ENCODE measurements at places on chromosomes 1 and 21.

DNA sequence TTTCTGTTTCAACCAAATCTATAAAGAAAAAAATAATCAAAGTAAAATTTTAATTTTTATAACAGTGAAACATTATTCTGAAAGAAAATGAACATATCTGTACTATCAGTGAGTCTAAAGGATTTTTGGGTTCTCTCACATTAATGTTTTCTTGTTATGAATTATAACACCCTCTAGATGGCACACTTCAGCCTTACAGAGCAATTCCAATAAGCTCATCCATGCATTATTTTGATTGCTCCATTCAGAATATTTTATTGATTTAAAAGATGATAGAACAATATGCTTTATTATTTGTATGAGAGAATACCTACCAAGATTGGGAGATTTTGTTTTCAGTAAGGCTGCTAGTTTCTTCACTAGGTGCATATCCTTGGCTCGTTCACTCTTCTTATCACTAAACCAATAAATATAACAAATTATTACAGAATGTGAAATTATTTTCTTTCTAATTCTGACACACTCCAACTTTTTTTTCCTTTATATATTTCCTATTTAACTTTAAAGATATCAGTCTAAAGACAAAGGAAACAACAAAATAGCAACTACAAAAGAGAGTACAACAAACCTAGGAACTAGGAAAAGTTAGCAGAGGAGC, 82.4 kb downstream of the RAB3GAP2 start:
- DNase-seq: no peak

DNA sequence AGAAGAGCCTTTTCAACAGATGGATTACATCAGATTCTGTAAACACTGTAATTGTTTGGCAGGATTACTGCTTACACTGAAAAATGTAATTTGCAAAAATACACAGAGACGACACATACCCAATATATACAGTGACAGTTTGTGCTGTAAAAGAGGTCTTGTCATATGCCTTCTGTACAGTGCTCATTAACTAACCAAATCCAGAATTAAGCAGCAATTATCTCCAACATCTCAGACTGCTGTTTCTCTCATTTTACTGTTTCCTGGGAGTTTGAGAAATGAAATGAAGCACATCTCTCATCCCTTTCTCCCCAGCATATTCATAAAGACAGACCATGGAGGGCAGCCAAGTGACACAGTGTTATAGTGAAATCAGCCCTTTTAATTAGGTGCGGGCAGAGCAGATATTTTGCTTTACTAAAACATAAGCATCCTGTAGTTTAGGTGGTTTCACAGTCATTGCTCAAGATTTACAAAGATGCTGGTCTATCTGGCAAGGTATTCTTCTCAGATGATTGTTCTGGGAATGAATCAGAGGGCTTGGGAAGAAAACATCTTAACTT, 618.4 kb upstream of the USP24 start:
- DNase-seq: no peak

DNA sequence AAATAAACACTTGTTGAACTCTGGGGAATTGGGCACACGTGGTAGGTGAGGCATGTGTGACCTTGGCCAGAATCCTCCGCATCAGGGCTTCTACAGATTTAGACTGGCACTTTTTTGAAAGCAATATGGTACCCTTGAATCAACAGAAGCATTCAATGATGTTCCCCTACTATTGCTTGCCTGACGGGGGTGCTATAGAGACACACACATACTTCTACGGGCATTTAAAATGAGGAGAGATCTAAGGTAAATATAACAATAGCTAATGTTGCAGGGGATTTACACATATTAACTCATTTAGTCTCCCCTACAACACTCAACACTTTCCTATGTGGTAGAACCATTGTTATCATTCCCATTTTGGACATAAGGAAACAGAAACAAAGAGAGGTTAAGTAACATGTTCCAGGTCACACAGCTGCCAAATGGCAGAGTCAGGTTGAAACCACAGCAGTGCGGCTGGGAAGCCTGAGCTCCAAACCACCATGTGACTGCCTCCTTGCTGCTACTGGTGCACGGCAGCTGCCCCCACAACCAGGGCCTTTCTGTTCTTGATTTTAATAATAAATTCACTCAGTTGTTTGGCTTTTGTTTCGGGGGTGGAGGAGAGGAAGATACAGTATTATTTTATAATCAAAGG, 147.4 kb downstream of the ZNF281 start:
- no peak for DNase-seq

- DNase-seq: no peak
Measured at GRCh38 chr1:222090103-222090502, 348.2 kb upstream of the DUSP10 start.

DNA sequence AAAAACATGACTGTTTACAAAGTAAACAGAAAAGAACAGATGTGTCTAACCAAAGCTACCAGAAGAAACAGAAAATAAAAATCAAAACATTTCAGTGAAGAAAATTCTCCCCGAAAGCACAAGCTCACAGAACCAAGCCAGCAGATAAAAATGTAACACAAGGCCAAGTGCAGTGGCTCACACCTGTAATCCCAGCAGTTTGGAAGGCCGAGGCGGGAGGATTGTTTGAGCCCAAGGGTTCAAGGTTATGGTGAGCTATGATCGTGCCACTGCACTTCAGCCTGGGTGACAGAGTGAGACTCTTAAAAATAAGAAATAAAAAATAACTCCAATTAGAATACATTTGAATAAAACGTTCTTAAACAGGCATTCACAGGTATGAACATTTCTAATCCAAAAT, 19.1 kb upstream of the DDOST start:
- DNase-seq: no peak

GRCh38 chr1:4599521-4599920, 54.9 kb upstream of the AJAP1 start:
- no peak for DNase-seq

- DNase-seq: peak; percentile 64
Measured at GRCh38 chr21:25501996-25502665, 105.2 kb downstream of the MRPL39 start.

Data from activated T-cell treated with anti-CD3 and anti-CD28 coated beads, Interleukin-2, amount 50 U/mL, for 24 hours (primary cell).